Progenitor cell of endocrine pancreas (in vitro differentiated cells): ENCODE measurements at places on chromosomes 1 and 21. TPM values are rescaled to one million over a fixed set of nuclear protein-coding genes. Genes with fewer than 3 reads are reported as not detected.

GNG12 gene
- 8.9 and 9.7 TPM in 2 replicates for total RNA-seq

ALX3 gene
- total RNA-seq: 2.8 and 3.7 TPM in 2 replicates

LHX8 gene
- total RNA-seq: 0.22 TPM in 1 of 2 replicates, not detected in the other

MAP3K21 gene
- total RNA-seq: 13.1 and 13.9 TPM in 2 replicates

GPR89B gene
- 21.8 and 22.7 TPM in 2 replicates for total RNA-seq

PCP4 gene
- total RNA-seq: 2.0 and 2.4 TPM in 2 replicates

RPE65 gene
- total RNA-seq: not detected in 2 replicates

SPRR1A gene
- not detected in 2 replicates for total RNA-seq

RGS18 gene
- total RNA-seq: not detected in 2 replicates

PCP4L1 gene
- total RNA-seq: 0.86 and 1.1 TPM in 2 replicates
